IPS DF 6.9 (cell line): ENCODE measurements at places on chromosomes 3 and 15.

- DNase-seq = no peak
Measured at GRCh38 chr3:107690522-107691138, 167.9 kb downstream of the BBX start.

DNA sequence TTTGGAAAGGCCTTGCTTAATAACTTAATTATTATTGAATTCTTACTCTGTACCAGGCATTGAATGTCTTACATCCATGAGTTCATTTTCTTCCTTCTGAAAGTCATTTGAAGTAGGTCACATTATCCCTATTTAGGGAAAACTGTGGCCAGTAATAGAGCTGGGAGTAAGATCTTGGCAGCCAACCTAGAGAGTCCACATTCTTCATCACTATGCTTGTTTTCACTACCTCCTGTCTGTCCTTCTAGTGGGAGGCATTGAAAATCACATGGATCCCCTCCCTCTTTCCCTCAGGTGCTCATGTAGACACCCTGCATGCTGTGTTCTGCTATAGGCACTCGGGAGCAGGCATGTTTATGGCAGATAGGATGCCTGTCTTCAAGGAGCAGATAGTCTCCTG, 154.9 kb downstream of the EBLN2 start:
- DNase-seq = no peak

- no peak for DNase-seq
Measured at GRCh38 chr3:174440253-174440701, 418.9 kb upstream of the NAALADL2 start.

GRCh38 chr3:150090877-150091276, 120.2 kb upstream of the PFN2 start:
- no peak for DNase-seq

DNA sequence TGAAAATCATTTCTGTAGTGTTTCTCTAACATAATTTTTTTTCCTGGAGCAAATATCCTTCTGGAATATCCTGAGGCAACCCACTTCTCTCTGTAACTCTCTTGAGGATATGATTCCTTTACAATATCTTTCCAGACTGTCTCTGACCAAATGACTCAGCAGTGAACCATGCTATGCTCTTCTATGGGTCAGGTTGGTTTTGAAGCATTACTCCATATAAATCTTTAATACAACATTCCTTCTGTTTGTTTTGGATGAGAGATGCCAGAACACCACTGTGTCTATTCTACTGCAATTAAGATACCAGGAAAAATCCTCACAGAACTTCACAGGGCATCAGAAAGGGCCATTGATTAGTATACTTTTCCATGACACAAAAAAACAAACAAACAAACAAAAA, 626.4 kb upstream of the ZNF385D start:
- DNase-seq = no peak

GRCh38 chr3:12681089-12681942, 17.4 kb upstream of the RAF1 start:
- no peak for DNase-seq

DNA sequence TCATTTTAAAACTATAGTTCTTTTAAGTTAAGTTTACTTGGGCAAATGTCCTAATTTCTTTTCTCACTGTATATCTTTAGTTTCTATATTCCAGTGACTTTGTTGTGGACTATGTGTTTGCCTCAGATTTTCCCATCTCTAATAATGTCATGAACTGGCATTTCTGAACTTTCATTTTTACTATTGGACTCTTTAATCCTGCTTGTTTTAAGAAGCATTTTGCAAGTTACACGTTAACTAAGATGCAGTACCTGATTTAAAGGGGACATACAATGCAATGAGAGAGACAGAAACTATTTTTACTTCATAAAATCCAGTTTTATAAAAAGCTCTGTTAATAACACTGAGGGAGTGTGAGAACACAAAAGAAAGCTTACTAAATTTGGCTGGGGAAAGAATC, 58.6 kb upstream of the PHLDB2 start:
- DNase-seq = no peak
